ENCODE measurements at places on chromosomes 1 and 21.

DNA sequence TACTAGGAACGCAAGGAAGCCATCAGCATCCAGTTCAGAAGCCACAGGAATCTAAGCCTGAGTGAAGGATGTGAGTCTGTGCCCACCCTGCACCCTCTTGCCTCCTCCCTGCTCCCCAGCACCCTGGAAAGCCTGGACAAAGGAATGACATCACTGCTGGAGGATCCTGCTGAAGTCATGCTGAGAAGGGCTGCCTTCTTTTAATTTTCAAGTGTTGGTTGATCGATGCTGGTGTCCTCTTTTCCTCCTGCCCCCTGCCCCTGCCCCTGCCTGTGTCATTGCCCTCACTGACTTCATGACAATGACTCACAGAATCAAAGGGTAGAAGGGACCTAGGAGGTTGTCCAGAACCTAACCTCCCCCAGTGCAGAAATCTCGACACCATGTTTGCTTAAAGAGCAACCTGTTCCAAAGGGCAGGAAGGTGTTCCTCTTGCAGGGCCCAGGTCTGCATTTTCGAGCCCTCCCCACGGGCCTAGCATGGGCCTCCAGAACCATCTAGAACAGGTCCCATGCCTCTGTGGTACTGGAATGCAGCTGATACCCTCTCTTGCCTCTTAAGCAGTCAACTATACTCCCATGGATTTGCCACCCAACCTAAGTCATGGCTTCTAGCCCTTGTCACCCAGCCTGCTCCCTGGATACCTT lies 9.6 kb downstream of the DHRS3 start:
- DNase-seq, result no peak

DNA sequence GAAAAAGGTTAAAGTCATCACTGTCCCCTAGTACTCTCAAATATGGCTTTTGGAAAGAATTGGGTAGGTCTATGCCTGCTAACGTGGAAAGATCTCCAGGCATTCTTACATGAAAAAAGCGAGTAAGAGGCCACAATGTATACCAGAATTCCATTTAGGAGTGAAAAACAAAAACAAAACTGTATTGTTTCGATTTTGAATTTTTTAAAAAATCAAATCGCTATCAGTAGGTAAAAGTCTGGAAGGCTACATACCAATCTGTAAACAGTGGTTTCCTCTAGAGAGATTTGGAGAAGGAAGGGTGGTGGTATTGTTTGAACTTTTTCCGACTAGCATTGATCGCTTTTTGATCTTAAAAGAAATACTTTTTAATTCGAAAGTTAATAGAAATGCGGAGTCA lies 55.9 kb downstream of the RRAGC start:
- DNase-seq, result no peak

DNA sequence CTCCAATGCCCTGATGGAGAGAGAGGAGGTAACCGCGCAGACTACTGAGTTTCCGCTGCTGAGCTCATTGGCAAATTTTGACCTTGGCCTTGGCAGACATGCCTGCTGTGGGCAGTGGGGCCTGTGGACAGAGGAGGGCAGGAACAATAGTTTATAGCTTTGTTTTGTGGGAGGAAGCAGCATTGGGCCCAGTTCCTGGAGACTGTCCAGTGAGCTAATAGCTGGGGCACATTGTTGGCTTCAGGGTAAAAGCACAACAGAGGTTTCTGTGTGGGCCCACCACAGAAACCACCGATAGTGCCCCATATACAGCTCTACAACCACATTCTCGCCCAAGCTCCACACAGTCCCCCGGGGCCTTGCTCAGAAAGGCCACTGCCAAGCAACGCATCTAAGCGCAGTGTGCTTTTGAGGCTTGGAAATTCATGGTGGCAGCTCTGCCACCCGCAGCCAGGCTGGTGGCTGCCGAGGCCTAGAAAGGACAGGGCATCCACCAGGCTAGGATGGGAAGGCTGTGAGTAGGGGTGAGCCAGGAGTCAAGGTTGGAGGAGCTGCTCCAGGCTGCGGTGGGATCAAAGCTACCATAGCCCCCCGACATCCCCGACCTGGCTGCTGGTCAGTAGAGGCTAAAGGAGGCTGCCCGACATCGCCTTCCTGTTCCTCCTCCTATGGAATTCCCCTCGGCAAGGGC lies 43.2 kb downstream of the NEK2 start:
- DNase-seq, result no peak

GRCh38 chr1:204909109-204909508 lies 38.4 kb downstream of the NFASC start:
- DNase-seq, result no peak

GRCh38 chr21:45370575-45370974 lies 34.4 kb upstream of the COL18A1 start:
- DNase-seq, result no peak
